ENCODE measurements at places on chromosomes 4 and X.

DNA sequence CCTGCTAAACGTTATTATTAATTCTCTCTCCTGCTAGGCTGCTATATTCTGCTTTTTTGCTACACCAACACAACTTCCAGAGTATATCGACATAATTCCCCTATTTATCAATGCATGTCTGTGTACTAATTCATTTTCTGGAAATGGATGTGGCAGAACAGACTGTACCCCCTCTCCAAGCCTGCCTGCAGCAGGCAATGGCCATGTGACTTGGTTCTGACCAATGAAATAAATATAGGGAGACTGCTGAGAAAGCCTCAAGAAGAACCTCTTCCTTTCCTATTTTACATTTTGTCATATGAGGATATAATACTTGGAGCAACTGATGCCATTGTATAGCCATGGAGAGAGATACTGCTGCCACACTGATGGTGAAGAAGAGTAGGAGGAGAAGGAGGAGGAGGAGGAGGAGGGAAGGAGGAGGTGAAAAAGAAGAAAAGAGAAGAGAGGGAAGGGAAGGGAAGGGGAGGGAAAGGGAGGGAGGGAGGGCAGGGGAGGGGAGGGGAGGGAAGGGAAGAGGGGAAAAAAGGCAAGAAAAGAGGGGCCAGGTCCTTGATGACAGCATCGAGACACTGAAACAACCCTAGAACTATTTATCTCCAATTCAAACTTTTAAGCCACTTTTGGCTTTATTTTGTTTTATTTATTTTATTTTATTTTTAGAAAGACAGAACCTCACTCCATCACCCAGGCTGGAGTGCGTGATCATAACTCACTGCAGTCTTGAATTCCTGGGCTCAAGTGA is 57.0 kb upstream of the SPP1 start:
- no peak for DNase-seq

DNA sequence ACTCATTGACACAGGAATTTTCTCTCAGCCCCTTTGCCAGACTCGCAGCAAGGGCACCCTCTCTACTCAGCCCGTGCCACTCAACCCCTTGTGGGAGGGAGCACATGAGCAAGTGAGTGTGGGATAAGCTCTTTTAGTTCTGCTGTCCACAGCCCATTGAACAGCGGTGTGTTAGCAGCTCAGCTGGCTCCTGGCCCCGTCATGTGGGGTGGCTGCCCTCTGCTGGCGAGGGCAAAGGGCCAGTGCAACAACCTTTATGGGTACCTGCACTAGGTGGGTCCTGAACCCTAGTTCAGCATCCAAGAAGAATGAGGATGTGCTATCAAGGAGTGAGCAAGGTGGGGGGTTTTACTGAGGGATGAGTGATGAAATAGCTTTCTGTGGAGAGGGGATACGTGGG is 85.0 kb upstream of the ZNF81 start:
- DNase-seq = peak; percentile 51

DNA sequence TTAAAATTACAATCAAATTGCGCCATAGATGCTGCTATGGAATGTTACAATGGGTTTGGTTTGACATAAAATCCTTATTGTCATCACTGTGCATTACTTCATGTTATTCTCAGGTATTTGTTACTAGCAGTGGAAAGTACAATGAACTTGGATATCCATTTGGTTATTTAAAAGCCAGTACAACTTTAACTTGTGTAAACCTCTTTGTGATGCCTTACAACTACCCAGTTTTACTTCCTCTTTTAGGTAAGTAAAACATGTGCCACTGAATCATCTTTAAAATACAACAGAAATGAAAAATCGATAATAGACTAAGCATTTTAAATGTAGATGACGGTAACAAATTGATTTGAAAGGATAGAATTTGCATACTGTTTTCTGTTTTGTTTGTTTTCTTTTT is 35.6 kb downstream of the INTS6L start:
- DNase-seq = no peak

DNA sequence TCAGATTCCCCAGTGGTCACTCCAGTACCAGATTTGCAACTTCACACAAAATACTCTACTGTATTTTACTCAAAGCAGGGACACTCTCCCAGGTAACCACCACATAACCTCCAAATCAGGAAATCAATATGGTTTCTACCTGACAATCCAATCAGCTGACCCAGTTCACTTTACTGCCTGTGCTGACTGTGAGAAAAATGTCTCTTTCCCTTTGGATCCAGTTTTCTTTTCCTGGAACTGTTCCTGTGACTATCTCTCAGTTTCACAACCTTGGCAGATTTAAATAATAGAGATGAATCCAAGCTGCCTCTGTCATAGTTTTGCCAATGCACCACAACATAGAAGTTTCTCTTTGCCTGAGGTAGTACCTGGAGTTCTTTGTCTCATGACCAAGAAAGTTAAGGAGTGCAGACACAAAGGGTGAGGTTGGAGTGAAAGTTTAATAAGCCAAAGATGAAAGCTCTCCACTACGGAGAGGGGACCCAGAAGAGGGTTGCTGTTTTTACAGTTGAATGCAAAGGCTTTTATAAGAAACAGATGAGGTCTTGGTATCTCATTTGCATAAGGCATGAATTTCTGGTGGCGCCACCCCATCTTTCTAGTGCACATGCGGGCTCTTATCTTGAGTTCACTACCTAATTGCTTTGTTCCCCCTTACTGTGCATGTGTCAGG is 29.7 kb upstream of the IL9R start:
- DNase-seq = no peak

- no peak for DNase-seq
Observed at GRCh38 chrX:19877431-19877830, 10.0 kb downstream of the SH3KBP1 start.

DNA sequence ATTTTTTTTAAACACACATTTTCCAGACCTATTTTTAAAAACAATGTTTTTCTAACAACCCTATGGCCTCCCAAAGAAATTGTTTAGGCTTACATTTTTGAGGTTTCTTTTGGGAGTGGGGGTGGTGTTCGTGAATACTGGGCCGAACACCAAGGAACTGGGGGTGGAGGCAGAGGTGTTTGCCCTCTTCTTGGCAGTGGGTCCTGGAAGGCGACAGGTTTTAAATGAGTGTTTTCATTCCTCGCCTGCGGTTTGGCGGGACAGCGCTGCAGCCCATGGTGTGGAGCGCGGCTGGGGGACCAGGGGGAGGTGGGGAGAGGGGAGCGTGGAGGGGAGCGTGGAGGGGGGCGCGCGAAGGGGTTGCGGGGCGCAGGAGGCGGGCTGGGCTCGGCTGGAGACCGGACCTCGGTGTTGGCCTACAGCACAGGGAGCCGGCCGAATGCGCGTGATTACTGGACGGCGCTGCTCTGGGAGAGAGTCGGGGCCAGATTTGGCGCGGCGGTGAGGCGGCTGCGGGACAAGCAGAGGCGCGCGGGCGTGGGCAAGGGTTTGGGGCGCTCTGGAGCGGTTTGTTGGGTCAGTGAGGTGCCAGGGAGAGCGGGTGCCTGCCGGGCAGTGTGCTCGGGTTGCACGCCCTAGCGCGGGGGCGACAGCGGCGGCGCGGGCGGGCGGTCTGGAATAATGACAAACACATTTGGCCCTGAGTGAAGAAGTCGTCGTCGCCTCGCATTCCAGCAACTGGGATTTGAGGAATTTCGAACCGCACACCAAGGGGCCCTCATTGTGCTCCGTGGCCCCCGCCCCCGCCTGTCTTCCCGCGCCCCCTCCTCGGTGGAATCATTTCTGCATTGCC is 764 bp downstream of the PDGFRA start:
- DNase-seq = peak; percentile 72

DNA sequence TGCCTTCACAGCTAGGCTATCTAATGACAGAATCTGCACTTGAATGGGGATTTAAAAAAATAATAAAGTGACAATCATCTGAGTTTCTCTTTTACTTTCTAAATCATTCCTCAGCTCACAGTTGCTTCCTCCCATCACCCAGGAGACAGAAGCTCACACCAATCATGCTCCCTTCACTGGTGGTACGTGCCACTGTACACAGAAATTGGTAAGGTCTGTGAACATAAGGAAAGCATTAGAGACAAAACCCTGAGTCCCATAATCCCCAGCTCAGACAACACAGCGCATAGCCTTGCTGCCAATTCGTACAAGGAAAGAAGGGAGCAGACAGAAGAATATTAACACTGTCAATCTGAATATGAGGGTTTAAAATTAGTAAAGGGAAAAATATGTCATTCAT is 133.1 kb downstream of the IDS start:
- DNase-seq = no peak

DNA sequence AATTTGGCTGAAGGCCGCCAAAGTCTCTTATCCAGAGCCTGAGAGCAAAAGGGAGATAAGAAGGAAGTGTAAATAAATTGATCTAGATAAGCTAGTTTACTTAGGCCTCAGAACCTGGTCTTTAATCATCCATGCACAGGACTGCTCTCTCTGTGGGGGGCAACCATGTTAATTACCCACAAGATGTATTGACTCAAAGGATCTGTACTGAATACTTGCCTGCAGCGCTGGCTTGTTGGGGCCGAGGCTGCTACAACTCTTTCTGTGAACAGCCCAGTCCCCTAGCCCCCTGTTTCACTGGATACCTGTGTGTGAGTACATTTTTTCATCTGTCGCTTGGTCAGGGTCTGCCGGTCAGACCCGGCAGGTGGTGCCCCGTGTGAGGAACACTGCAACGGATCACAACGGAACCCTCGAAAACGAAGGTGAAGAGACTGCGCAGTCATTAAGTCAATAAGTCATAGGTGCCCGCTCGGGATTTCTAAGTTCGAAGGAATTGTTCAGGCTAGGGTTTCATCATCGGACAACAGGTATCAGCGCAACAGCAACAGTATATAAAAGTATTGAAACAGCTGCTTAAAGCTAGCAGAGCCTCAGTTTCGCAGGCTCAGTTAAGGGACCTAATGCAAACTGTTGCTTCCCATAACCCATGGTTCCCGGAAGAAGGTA is 8.3 kb downstream of the MAGEA11 start:
- DNase-seq = no peak

GRCh38 chrX:81261576-81261975 is 59.7 kb downstream of the SH3BGRL start:
- peak; percentile 68 for DNase-seq

DNA sequence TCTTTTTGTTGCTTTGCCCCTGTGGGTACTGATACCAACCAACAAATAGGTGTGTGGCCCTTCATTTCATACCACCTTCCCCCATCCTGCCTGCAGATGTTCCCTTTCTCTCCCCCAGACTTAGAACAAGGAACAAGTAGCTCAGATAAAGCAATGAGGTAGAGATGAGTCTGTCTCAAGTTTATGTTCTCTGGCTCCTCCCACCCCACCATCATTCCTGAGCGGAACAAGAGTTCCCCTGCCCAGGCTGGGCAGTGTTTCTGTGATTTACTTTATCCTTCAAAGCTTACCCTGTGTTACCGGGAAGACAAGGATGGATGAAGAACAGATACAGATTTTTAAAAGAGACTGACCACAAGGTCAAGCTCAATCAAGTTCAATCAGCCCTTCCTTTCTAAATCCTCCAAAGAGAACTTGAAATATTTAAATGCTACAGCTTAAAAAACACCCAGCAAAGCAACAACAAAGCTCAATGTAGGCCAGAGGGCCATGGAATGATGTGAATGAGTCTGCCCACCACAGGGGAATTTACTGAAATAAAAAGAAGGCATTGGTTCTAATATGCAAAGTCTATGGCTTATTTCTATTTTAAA is 80.1 kb upstream of the UCP1 start:
- DNase-seq = no peak

GRCh38 chr4:56821381-56822243 is at the start of gene SPINK2:
Gene SPINK2 (minus strand): TSS chr4:56821701. CDS start chr4:56821662, 39 bp downstream.
- no peak for DNase-seq

DNA sequence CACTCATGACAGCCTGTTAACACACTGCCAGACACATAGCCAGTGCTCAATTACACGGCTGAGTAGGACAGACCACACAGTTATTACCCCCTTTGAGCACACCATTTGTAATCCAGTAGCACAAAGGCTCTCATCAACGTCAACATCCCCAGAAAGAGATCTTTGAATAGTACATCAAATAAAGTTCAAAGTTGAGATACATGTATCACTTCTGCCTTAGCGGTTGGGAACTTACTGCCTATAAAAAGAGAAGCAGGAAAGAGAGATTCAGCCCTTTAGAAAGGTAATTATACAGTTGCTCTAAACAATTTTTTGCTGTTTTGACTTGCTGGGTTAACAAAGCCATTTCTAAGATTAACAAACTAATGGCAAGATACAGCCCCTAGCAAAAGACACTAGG is 16.2 kb downstream of the ANXA5 start:
- DNase-seq = no peak

DNA sequence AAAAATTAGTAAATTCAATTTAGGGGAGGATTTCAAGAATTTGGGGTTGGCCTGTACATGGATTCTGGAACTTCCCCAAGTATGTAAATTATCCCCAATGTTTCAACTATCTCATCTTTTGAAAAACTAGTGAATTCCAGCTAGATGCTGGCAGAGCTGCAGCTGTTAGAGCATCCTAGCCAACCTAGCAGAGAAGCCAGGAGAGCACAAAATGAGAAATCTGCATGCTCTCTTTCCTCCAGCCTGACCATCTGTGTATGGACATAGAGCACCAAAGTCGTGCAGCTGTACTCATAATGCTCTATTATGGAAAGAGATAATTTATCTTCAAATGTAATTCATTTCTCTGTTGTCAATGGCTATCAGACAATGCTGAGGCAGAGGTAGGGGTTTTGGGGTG is 1217.7 kb downstream of the PCDH19 start:
- DNase-seq = no peak

DNA sequence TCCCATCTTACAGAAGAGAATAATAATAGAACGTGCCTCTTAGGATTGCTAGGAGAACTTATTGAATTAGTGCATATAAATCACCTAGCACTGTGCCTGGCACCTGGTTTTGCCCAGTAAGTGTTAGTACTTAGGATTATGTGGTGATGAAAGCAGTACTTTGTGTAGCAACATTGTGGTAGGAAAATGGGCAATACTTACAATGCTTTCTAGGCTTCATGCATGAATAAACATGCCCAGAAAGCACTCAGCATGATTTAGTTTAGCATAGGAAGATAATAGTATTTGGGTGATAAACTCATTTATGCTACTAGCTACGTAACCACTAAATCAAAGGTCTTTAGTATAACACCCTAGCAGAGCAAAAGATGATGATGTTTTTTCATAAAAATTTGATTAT is 105.6 kb downstream of the NEUROG2 start:
- DNase-seq = no peak
